NCI-H345 (cell line): ENCODE measurements at places on chromosomes 2 and 18.

DNA sequence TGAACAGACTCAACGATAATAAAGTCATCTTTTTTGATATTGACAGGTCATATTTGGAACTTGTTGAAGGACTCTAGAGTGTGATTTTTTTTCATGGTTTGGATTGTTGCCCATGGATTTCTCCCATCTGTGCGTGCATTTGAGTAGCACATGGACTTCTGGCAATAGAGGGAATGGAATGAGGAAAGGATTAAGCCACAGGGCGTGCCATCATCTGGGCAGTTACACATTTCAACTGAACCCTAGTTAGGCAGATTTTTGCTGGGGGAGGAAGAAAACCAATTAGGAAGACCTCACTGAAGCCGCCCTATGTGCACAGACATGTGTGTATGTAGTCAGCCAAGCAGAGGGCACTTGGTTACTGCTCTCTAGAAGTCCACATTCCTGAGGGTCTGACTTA lies 72.6 kb downstream of the TPGS2 start:
- DNase-seq: no peak

DNA sequence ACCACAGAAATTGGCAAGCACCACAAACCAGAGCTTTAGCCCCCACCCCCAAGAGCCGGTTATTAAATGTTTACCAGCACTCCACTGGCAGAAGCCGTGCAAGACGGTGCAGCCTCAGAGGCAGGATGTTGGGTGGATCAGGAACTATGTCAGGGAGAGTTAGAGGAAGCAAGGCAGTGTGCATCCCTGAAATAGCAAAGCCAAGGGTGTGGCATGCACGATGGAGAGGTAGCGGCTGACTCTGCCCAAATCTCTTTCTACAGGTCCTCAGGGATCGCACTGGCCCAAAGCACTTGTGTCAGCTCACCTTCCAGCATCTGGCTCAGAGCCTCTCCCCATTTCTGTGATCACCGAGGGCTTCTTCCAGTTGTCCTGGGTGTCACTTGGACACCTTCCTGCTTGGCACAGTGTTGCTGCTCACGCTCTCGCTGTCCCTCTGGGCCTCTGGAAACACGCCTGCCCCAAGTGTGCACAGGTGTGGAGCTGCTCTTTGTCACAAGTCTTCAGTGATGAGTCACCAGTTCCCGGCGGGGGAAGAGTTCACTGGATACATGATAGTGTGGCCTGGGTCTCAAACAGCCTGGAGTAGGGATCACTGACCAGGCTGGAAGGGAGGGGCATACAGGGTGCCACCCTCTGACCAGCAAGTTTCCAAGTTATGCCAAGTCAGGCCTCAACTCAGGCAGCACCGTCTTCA lies 17.3 kb upstream of the B3GNT7 start:
- no peak for DNase-seq

- no peak for DNase-seq
Observed at GRCh38 chr2:32825291-32825712, 121.5 kb upstream of the LTBP1 start.

GRCh38 chr2:21330786-21331391 lies 207.1 kb downstream of the TDRD15 start:
- no peak for DNase-seq

GRCh38 chr2:127451981-127452380 lies 33.8 kb downstream of the PROC start:
- no peak for DNase-seq

GRCh38 chr2:218015586-218016521 lies 13.1 kb upstream of the TNS1 start:
- DNase-seq: no peak
